CD8-positive, alpha-beta memory T cell (primary cell): ENCODE measurements at places on chromosomes 7 and 10. TPM values are rescaled to one million over a fixed set of nuclear protein-coding genes. Genes with fewer than 3 reads are reported as not detected.

NAT16 gene
- not detected for polyA plus RNA-seq

DNA sequence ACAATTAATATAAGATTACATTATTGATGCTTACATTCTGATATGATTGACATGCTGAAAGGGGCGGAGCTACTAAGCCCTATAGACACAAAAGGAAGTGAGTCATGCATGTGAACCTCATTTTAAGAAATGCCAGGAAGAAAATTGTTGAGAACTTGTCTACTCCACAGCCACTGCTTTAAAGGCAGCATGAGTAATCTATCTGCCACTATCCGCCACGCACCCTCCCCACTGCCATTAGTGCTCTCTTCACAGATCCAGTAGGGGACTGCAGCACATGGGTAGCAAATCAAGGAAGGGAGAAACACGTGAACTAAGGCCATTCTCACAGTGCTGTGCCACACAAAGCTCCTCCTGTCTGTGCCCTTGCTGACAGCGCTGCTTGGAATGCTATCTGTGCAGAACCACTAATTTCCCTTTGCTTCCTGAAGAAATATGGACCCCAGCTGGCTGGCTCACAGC lies 524.8 kb downstream of the GRM8 start:
- H3K27ac ChIP-seq: no peak overlapping the region
- no peaks in the 10 kb centered on the region for H3K27me3 ChIP-seq
- no peaks in the 10 kb centered on the region for H3K4me1 ChIP-seq
- no peak for DNase-seq

GRCh38 chr10:71316056-71316785 lies 2.8 kb upstream of the SLC29A3 start:
- H3K4me3 ChIP-seq: no peak overlapping the region
- no peaks in the 10 kb centered on the region for H3K36me3 ChIP-seq
- no peak overlapping the region for H3K27ac ChIP-seq
- peaks cover 21% of the 10 kb centered on the region for H3K4me1 ChIP-seq
- no peak for DNase-seq

DNA sequence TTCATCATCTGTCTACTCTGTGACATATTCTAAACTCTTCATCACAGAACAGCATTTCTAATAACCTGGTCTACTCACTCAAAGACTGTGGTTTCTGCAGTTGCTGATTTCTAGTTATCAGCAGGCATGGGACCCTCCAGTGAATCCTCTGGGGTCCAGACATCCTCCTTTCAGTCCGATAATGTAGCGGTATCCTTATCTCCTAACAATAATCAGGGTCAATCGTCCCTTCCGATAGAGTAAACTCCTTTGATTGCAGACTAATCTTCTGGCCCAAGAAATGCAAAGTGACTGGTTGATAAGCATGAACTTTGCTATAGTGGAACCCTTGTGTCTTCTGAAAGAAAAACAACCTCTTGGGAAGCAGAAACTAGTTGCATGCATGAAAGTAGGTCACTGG lies 1209.8 kb upstream of the CELF2 start:
- no peak for DNase-seq
- H3K27ac ChIP-seq: no peak overlapping the region
- H3K4me1 ChIP-seq: no peaks in the 10 kb centered on the region
- H3K27me3 ChIP-seq: no peaks in the 10 kb centered on the region
- no peaks in the 10 kb centered on the region for H3K36me3 ChIP-seq
- H3K4me3 ChIP-seq: no peak overlapping the region

DNA sequence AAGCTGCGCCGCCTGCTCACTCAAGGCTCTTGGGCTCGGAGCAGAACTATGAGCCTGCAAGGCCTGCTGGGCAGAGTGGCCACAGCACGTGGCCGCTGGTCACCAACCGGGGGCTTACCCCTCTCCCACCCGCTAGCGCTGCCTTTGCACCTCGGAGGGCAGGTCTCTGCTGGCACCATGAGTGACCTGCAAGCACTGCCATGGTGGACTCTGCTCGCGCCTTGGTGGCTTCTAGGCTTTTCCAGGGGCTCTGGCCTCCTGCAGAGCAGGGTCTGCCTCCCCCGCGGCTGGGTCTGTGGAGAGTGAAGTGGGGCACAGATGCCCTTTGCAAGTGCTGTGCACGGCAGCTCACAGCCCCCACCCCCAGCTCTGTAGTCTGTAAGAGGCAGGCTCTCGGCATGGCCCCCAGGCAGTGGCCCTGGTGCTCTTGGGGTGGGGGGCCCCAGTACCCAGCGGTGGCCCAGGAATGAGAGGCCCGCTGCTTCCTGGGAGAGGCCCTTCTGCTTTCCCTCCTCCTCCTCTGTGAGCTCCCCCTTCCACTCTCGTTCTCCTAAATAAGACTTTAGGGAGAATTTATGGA lies 119.6 kb downstream of the INPP5A start:
- no peak overlapping the region for H3K27ac ChIP-seq
- DNase-seq: no peak
- H3K36me3 ChIP-seq: no peaks in the 10 kb centered on the region
- H3K4me1 ChIP-seq: no peaks in the 10 kb centered on the region
- H3K4me3 ChIP-seq: no peak overlapping the region
